ENCODE measurements at places on chromosomes 2 and 18. TPM values are rescaled to one million over a fixed set of nuclear protein-coding genes. Genes with fewer than 3 reads are reported as not detected.

The NEU2 gene
- total RNA-seq = not detected

The REG1B gene
- total RNA-seq = 1.7 TPM

The GAREM2 gene
- total RNA-seq = 2.4 TPM

The RPRM gene
- total RNA-seq = 0.15 TPM

The CLEC4F gene
- total RNA-seq = not detected

The KRCC1 gene
- 6.9 TPM for total RNA-seq

The CFAP221 gene
- total RNA-seq = not detected

The PKDCC gene
- total RNA-seq = not detected

The CSRNP3 gene
- total RNA-seq = not detected

GRCh38 chr2:236647621-236648020 is 78.0 kb downstream of the ACKR3 start:
- no peak for DNase-seq

GRCh38 chr18:5461041-5461440 is 82.8 kb downstream of the EPB41L3 start:
- no peak for DNase-seq

DNA sequence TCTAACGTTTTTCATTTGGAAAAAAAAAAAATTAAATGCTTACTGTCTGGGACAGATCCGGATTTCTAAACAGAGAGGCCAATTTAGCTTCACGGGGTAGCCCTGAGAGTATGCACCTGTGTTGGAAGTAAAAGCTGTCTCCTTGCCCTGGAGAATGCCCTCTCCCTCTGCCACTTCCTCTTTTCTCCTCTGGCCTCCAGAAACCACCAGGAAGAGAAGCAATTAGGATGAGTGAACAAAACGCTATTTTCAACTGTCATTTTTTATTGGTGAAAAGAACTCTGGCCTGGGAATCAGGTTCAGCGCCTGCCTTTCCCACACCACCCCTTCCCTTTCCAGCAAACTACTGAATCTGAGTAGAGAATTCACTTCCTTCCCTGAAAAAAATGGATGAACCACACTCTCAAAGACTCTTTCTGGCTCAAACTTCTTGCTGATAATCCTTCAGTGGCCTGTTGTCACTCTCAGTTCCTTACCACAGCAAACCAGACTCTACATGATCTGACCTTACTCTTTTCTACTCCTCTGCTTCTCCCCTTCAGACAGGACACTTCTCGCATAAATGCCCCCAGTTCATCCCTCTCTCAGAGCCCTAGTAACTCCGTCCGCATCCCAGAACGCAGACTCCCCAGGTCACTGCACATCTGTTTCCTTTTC is 29.8 kb downstream of the KLF7 start:
- DNase-seq = no peak

- DNase-seq = no peak
Observed at GRCh38 chr18:41922841-41923240, 32.2 kb upstream of the PIK3C3 start.

GRCh38 chr18:74132201-74132600 is 15.4 kb downstream of the FBXO15 start:
- DNase-seq = no peak

DNA sequence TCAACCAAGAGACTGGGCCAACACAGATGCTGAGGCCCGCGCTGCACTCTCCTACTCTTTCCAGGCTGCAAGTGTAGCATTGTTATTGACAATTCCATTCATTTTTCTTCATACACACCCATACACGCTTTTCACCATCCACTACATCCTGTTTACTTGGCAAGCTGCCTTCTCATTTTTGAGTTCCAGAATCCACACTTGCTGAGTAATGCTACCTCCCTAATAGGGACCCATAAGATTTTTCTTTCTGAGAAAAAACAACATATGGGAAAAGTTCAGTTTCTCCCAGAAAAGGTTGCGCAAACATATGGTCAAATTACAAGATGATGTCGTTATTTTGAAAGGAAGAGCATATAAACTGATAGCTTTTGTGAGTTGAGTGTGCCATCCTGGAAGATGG is 3.3 kb upstream of the NETO1 start:
- DNase-seq = no peak

DNA sequence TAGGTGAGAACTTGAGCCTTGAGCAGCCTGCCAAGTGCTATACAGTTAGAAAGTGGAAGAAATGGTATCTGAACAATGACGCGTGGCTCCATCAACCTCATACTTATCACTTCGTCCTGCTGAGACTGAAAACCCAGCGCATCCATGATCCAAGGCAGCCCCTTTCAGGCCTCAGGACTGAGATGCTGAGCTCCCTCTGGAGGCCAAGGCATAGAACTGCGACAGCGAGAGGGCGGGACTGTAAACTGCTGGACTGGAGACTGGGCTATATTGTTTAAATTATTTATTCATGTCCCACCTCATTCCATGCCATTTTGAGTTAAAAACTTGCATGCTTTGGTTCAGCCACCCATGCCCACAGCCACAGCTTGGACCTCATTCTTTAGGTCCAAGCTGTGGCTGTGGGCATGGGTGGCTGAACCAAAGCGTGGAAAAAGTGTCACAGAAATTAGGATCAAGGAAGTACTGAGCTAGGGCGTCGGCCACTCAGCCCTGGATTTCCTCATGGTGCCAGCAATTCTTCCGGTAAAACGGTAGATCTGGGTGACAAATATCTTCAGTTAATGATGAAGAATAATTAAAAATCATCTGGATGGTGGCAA is 195.5 kb downstream of the L3MBTL4 start:
- no peak for DNase-seq

DNA sequence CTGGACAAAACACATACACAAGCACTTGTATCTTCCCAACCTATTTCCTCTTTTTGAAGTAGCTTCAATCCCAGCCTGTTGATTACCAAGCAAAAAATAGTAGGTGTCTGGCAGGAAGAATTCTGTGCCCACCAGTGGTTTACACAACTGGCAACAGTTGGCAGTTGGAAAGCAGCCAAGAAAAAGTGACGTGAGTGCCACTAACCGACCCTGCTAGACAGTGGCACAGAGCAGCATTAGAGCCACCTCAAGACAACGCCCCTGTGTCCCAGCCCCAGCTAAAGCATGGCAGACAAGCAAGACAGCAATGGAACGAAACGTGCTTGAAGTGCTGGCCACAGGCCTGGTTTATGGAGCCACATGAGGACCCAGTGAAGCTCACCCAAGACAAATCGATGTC is 379.6 kb downstream of the FBXO15 start:
- DNase-seq = no peak

- no peak for DNase-seq
Observed at GRCh38 chr2:56531668-56532420, 348.1 kb downstream of the CCDC85A start.

GRCh38 chr2:202026507-202026906 is 7.1 kb upstream of the FZD7 start:
- no peak for DNase-seq

- no peak for DNase-seq
Observed at GRCh38 chr2:146108993-146109392, 1589.1 kb upstream of the ZEB2 start.

DNA sequence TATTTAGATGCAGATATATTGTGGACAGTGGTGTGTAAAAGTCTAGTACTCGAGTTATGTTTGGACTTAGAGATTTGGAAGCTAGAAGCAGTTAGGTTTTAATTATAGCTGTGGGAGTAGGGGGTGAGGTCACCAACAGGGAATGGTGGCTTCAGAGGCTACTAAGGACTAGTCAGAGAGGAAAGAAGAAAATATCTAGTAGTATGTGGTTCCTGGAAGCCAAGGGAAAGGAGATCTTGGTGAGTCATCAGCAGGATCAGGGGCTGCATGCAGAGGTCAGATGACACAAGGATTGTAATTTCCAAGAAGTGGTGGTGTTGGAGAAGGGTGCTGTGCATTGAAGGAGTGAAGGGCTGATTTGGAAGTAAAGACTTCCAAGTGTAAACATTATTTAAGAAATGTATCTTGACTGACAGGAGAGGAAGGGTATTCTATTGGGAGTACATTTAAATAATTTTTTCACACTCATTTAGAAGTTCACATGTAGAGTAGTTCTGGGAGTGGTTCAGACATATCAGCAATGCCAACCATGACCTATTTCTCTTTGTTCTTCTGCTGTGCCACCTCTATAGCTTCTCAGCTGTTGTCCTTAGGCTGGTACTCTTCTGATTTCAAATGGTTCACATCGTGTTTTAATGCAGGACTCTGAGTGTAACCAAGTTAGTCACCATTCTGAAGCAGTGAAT is 59.1 kb downstream of the ACSL3 start:
- DNase-seq = no peak

GRCh38 chr2:3460156-3460555 is 59.2 kb downstream of the ADI1 start:
- no peak for DNase-seq

- peak; percentile 66 for DNase-seq
Observed at GRCh38 chr2:8680822-8681760, 765 bp upstream of the ID2 start.

- no peak for DNase-seq
Observed at GRCh38 chr2:24047703-24048033, 477 bp upstream of the WDCP start.

DNA sequence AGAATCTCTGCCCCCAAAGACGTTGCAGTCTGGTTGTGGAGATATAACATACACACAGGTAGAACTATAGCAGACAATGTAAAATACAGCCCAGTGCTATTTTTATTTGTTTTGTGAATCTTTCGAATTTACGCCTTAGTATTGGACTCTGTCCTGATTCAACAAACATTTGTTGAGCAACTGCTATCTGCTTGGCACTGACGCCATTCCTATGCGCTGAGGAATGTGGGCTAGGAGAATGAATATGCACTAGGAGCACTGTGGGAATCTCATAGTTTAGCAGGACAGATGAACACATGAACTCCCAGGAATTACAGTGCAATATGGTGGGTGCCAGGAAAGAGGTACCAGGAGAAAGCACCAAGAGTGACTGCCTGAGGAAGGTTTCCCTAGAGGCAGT is 181.7 kb upstream of the SIX3 start:
- no peak for DNase-seq

GRCh38 chr2:231904161-231904611 is 22.0 kb downstream of the NPPC start:
- DNase-seq = no peak

GRCh38 chr2:150156876-150157275 is 330.6 kb downstream of the RND3 start:
- DNase-seq = no peak

Measured in activated T-cell treated with anti-CD3 and anti-CD28 coated beads, Interleukin-2, amount 50 U/mL, for 4 hours (primary cell).